ENCODE measurements at places on chromosomes 11 and 22.

- no peak for DNase-seq
These were observed 170.2 kb downstream of the BRD1 start for GRCh38 chr22:49657275-49657973.

GRCh38 chr11:65814131-65814985 is 19.4 kb upstream of the SNX32 start:
- no peak for DNase-seq

- no peak for DNase-seq
These were observed 382.6 kb downstream of the INSC start for GRCh38 chr11:15497366-15497765.

DNA sequence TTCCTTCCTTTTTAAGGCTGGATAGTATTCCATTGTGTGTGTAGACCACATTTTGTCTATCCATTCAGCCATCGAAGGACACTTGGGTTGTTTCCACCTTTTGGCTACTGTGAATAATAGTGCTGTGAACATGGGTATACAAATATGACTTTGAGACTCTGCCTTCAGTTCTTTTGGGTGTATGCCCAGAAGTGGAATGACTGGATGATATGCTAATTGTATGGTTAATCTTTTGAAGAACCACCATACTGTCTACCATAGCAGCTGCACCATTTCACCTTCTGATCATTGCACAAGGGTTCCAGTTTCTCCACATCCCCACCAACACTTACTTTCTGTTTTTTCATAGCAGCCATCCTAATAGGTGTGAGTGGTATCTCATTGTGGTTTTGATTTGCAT is 30.3 kb downstream of the SGSM1 start:
- DNase-seq, result no peak

- no peak for DNase-seq
These were observed 78.4 kb upstream of the DBX1 start for GRCh38 chr11:20238712-20239111.

- no peak for DNase-seq
These were observed 52.3 kb downstream of the BARX2 start for GRCh38 chr11:129427816-129428406.

GRCh38 chr22:28410050-28410816 is 269.4 kb downstream of the TTC28 start:
- peak; percentile 77 for DNase-seq

GRCh38 chr22:40972587-40972986 is 21.4 kb downstream of the RBX1 start:
- DNase-seq, result no peak

Data from GM03348 (cell line).